ENCODE measurements at places on chromosomes 16 and 17.

GRCh38 chr17:55625521-55625920, 97.1 kb downstream of the TMEM100 start:
- no peak for DNase-seq

- DNase-seq = no peak
Observed at GRCh38 chr16:88750854-88751253, 34.2 kb downstream of the PIEZO1 start.

DNA sequence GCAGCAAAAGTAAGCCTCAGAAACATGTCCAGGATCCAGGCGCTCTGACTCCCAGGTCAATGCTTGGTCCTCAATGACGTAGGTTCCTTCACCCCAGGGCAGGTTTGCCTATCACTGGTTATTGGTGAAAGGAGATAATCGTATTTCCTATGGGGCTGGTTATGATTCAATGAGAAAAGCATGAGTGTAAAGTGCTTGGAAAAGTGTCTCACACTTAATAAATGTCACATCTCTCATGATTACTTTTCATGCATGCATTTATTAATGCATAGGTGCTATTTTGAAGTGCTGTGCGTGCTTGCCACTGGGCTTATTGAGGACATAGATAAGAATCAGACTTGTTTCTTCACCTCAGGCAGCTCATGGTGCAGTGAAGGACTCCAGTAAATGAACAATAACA, 10.4 kb upstream of the CDH13 start:
- no peak for DNase-seq

GRCh38 chr16:4601036-4601863, 13.4 kb downstream of the UBALD1 start:
- DNase-seq = no peak

DNA sequence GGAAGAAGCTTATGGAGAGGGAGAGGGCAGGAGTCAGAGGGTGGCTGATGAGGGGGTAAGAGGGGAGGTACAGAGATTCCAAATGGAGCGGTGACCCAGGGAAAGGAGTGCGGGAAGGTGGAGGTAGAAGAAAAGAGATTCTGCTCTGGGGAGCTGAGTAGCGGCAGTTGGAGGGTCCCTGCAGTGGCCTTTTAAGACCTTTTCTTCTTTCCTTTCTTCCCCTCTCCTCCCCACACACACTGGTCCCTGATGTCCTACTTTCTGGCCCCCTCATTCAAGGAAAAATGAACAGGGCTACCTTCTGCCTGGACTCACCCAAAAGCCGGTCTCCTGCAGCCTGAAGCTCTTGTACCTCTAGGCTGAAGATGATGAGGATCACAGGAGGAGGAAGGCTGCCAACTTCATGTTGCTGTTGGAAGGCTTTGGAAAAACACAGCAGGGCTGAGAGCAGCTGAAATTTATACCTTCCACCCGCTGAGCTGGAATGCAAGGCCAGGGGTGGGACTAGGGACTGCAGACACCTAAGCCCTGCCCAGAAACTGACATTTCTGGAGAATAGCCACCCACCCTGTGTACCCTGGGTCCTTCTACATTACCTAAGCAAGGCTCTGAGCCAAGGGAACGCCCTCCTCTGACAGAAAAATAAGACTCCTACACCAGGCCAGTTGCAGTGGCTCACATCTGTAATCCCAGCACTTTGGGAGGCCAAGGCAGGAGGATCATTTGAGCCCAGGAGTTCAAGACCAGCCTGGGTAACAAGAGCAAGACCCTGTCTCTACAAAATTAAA, 9.4 kb upstream of the HEATR6 start:
- DNase-seq = no peak

DNA sequence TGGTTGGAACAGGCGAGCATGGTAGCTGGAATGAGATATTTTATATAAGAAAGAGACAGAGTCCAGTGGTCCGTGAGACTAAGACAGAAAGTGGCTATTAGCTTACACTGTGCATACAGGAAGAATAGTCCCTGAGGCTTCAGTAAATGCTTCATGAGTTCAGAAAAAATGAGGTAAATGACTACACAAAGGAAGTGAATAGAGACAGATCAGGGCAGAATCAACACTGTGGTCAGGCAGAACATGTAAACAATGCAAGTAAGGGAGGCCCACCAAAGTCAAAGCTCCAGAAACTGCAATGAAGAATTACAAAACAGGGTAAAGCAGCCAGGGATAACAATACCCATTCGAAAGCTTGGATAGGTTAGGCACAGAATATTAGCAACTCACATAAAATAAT, 4.8 kb downstream of the ABCA10 start:
- DNase-seq = no peak

DNA sequence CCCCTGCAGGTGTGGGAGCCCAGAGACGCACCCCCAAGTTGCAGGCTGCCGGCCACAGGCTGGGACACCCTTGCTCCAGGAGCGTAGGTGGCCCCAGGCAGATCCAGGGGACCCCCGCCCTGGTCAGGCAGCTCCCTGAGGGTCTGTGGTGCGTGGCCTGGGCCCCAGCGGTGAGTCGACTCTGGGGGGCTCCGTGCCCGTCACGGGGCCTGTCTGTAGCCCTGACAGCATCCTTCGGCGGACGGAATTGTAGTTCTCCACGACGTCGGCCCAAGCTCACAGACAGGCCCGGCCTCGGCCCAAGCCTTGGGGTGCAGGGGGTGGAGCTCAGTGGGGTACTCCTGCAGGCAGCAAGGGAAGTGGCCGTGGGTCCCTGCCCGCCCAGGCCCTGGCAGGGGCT, 82.9 kb downstream of the LMF1 start:
- no peak for DNase-seq

GRCh38 chr16:13077816-13078215, 176.4 kb downstream of the SHISA9 start:
- DNase-seq = no peak

- DNase-seq = no peak
Observed at GRCh38 chr17:17156107-17156506, 50.0 kb downstream of the PLD6 start.

DNA sequence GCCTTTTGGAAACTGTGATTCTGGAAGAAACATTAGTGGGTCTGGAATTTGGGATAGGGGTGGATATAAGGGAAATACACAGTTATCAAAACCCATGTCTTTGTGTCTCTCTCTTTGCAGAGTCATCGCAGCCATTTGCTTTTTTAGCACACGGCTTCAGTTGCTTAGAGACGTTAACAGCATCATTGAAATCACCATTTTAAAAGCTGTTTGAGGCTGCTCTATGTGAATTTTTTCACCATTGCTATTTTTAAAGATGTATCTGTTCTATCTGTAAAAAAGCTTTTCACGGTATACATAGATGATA, 47.3 kb downstream of the OMG start:
- no peak for DNase-seq

DNA sequence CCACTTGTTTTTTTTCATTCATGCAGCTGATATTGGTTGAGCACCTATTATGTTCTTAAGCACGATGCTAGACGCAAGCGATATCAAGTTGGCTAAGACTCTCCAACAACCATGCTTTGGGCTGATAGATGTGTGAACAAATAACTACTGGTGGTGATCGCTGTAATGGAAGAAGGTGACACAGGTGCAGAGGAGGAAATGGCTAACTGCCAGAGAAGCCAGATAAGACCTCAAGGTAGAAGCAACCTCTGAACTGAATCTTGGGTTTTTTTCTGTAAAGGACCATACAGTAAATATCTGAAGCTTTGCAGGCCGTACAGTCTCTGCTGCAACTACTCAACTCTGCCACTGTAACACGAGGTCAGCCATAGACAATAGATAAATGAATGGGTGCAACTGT, 97.9 kb downstream of the C17orf67 start:
- DNase-seq = no peak

GRCh38 chr16:26724189-26724588, 342.5 kb upstream of the C16orf82 start:
- no peak for DNase-seq

GRCh38 chr17:65287040-65287439, 149.9 kb downstream of the RGS9 start:
- no peak for DNase-seq

DNA sequence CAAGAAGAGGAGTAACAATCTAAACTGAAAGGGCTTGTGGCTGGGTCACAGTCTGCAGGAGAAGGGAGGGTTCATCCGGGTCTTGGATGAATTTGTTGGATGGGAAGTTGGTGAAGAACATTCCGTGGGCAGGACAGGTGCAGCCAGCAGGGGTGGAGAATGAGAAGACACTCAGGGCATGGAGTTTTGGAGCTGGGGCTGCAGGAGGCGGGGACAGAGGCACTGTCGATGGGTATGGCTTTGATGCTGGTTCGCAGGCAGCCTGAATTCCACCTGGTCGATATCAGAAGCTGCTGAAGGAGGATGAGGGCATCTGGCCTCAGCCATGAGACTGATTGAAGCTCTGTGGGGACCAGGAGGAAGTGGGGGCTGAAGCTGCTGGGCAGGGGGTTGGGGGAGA, 36.1 kb upstream of the CBFA2T3 start:
- DNase-seq = no peak

DNA sequence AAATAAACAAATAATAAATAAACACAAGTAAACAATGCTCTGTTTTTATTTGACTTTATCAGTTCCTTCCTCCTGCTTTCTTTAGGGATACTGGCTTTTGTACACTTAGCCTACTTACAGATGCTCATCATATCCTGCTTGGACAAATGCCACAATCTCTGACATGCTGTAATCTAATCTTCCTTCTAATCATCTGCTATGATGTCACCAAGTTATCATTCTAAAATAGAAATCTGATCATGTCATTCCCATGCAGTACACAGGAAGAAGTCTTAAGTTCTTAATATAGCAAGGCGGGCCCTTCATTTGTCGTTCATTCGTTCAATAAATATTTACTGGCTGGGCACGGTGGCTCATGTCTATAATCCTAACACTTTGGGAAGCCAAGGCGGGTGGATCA, 9.1 kb upstream of the UBB start:
- DNase-seq = no peak

GRCh38 chr16:85462714-85463611, 150.2 kb upstream of the GSE1 start:
- DNase-seq = no peak

DNA sequence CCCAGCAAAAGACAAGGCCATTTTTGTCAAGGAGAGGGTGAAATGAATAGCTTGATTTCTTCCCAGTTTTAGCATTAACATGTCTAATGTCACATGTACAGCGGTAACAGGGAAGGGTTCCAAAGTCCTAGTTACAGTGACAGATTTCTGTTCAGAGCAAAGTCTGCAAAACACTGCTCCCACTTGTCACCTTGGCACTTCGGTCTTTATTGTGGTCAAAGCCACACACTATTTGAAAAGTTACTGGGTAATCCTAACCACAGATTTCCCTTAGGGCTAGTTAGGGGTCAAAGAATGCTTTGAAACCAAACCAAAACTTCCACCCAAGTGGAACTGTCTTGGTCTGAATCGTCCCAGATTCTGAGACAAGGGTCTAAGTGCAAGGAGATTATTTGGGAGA, 455.6 kb downstream of the HS3ST3B1 start:
- DNase-seq = no peak

GRCh38 chr17:41782142-41782541, 4.4 kb downstream of the JUP start:
- no peak for DNase-seq

GRCh38 chr16:58018803-58019202, 6.8 kb upstream of the MMP15 start:
- no peak for DNase-seq

DNA sequence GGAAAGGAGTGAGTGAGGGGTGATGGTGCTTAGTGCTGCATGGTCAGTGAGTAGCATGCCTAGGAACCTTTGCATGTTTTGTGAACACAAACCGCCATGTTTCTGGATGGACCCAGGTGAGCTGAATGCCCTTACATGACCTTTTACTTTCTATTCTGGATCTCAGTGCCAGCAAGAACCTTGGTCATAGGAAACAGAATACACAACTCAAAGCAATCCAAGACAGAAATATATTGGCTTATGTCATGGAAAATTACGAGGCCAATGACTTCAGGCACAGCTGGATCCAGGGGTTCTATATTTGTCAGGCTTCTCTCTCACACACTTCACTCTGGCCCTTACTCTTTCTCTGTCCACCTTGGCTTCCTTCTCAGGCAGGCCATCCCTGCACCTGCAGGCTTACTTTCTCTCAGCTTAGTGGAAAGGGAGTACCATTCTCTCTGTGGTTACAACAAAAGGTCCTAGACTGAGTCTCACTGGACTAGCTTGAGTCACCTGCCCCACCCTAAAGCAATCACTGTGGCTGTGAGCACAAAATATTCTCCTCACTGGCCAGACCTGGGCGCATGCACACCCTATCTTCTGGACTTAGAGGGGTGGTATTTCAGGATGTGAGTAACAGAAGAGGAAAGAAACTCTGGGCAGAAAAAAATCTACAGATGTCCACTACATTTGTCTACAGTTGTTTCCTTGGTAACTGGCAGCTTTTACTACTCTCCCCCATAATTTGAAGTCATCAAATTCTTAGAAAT, 20.4 kb upstream of the CPNE2 start:
- no peak for DNase-seq

DNA sequence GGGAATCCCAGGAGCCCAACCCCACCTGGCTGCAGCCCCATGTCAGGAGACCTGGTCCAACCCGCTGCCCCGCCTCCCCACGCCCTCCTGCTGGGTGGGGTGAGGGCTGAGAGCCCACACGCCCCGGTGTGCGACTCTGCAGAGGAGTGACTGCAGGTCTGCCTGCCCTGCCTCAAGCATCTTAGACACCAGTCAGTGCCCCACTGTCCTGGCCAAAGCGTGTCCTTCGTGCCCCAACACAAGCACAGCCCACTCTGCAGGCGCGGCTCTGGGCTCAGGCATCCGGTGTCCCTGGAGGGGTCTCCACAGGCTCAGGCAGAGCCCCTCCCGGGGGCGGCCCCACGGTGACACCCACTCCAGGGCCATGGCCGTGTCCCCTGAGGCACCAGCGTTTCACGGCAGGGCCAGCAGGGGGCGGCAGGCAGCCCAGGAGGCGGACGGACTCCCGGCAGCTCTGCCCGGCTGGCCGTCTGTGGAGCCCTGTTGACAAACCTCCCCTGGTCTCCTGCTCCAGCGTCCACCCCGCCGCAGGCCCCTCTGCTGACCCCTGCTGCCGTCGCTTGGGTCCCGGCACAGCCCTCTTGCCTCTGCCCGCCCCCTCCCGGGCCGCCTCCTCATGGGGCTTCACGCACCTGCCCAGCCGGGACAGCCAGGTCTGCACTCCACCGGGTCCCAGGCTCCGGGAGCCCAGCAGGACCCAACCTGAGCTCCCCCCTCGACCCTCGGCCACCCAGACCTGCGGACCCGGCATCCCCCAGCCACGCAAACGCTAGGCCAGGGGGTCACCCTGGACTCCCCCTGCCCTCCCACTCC, 8.6 kb upstream of the UBE2I start:
- DNase-seq = no peak

GRCh38 chr16:67036323-67036741, 7.4 kb downstream of the CBFB start:
- DNase-seq = no peak

GRCh38 chr17:50056217-50056960, 479 bp downstream of the ITGA3 start:
- no peak for DNase-seq

- DNase-seq = no peak
Observed at GRCh38 chr16:26344240-26344776, 652.5 kb downstream of the HS3ST4 start.

- no peak for DNase-seq
Observed at GRCh38 chr17:46770439-46770817, 48.1 kb downstream of the WNT3 start.
